Fibroblast of the aortic adventitia (primary cell): ENCODE measurements at places on chromosomes 5 and 9.

GRCh38 chr5:126009566-126009965 lies 413.6 kb upstream of the GRAMD2B start:
- no peak for DNase-seq

DNA sequence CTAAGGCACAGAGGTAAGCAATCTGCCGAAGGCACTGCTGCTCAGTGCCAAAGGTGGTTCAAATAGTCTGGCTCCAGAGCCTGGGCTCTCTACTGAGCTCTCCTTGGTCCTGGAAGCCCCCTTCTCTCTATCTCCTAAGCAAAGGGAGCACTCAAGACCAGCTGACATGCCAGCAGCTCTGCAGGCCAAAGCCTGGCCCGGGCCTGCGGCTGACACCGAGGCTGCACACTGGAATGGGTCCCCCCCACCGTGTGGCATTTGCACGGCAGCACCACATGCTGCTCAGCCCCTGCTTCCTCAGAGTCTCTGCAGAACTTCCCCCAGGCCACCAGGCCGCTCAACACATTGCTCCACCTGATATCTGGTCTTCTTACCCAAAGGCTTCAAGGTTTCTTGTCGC lies 57.8 kb upstream of the GOLPH3 start:
- DNase-seq, result no peak

- DNase-seq, result no peak
These were observed 77.8 kb downstream of the BAAT start for GRCh38 chr9:101307051-101307450.

DNA sequence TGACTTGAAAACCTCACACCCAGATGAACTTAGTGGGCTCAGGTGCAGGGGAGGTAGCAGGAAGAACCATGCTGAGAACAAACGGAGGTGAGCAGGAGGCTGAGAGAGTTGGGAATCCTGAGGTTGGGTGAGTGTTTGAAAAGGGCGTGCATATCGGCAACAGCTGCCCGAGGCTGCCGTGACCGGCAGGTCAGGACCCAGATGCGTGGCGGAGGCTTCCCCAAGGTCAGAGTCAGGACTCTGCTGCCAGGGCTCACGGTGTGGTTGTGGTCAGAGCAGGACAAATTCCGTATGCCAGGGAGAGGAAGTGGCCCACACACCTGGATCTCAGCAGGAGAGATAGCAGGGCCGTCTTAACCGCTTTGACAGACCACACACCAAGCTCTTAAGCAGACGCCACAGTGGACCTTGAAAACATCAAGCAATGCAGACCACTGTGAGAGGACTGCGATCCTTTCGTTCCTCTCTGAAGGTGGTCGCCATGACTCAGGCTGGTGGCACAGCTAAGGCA lies 43.1 kb downstream of the ADAMTS16 start:
- no peak for DNase-seq
